ENCODE measurements at places on chromosomes 4 and X. TPM values are rescaled to one million over a fixed set of nuclear protein-coding genes. Genes with fewer than 3 reads are reported as not detected.

The GAGE13 gene
- total RNA-seq = not detected

GRCh38 chr4:163237856-163238255 is 71.2 kb upstream of the NAF1 start:
- no peaks in the 10 kb centered on the region for H3K36me3 ChIP-seq
- DNase-seq = no peak
- peaks cover 3% of the 10 kb centered on the region for H3K27me3 ChIP-seq
- no peaks in the 10 kb centered on the region for H3K4me1 ChIP-seq
- H3K27ac ChIP-seq = no peak overlapping the region
- no peak overlapping the region for H3K4me3 ChIP-seq

DNA sequence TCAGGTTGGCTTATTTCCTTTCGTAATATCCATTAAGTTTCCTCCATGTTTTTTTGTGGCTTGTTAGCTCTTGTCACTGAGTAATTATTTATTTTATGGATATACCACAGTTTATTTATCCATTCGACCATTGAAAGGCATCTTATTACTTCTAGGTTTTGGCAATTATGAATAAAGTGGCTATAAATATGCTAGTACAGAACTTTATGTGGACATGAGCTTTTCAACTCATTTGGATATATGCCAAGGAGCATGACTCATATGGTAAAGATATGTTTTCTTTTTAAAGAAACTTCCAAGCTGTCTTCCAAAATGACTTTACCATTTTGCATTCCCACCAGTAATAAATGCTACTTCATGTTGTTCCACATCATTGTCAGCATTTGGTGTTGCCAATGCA is 803.6 kb downstream of the GLUD2 start:
- DNase-seq = no peak
- no peaks in the 10 kb centered on the region for H3K4me1 ChIP-seq
- no peak overlapping the region for H3K4me3 ChIP-seq
- H3K27me3 ChIP-seq = no peaks in the 10 kb centered on the region

The TLR1 gene
- total RNA-seq = 3.2 TPM

The MAGEA11 gene
- not detected for total RNA-seq

The PRRG3 gene
- total RNA-seq = not detected
